ENCODE measurements at places on chromosomes 12 and 14. TPM values are rescaled to one million over a fixed set of nuclear protein-coding genes. Genes with fewer than 3 reads are reported as not detected.

- no peak for DNase-seq
These were observed 1025.4 kb upstream of the LRFN5 start for GRCh38 chr14:40581264-40581663.

DNA sequence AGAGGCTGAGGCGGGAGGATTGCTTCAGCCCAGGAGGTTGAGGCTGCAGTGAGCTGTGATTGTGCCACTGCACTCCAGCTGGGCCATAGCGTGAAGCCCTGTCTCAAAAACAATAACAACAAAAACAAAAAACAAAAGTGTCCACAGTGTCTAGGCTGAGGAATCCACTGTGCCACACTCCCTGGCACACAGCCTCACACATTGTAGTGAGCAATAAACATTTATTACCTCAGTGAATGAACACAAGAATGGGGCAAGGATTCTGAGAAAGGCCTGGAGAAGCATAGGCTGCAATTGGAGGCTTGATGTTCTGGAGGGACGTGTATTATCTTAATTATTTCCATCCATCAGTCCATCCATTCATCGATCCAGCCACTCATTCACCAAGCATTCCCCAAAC, 17.1 kb upstream of the P2RX7 start:
- DNase-seq, result no peak

DNA sequence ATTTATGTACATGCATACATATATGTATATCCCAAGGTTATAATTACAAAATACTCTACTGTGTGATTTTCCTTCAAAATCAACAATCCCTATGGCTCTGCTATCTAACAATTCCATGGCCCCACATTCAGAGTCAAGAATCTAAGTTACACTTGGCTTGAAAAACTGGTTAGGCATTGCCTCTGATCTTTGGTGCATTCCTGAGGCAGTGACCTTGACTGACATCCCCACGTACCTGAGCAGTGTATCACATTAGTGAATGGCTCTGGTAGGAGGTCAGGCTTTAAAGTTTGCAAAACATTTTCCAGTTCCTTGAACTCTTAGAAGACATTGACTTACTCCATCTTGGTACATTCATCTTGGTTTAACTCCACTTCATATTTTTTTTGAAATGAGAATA, 8.5 kb upstream of the STON2 start:
- DNase-seq, result no peak

- no peak for DNase-seq
These were observed 661.0 kb downstream of the RPS29 start for GRCh38 chr14:48925184-48925583.

GRCh38 chr14:34732802-34733201, 18.4 kb upstream of the CFL2 start:
- no peak for DNase-seq

GRCh38 chr14:98592611-98593170, 679.3 kb downstream of the BCL11B start:
- no peak for DNase-seq

- DNase-seq, result no peak
These were observed 830 bp upstream of the LPCAT3 start for GRCh38 chr12:7019043-7019569.

DNA sequence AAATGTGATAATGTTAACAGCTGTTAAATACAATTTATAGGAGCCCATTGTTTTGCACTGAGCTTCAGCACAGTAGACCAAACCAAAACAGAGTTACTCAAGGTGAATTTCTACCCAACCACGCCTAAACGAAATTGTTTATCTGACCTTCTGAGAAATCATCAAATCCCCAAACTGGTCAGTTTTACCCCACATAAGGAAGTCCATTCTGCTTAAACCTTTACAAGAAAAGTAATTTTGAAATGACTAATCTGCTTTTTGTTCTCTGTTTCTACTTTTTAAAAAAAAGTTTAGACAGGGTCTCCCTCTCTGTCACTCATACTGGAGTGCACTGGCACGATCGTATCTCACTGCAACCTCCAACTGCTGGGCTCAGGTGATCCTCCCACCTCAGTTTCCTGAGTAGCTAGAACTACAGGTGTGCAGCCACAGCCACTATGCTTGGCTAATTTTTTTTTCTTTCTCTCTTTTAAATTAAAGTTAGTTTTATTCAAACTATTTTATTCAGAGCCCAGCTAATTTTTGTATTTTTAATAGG, 1.4 kb upstream of the RNF10 start:
- DNase-seq, result no peak

GRCh38 chr14:20687362-20688166, 1.0 kb upstream of the ANG start:
- DNase-seq, result no peak

DNA sequence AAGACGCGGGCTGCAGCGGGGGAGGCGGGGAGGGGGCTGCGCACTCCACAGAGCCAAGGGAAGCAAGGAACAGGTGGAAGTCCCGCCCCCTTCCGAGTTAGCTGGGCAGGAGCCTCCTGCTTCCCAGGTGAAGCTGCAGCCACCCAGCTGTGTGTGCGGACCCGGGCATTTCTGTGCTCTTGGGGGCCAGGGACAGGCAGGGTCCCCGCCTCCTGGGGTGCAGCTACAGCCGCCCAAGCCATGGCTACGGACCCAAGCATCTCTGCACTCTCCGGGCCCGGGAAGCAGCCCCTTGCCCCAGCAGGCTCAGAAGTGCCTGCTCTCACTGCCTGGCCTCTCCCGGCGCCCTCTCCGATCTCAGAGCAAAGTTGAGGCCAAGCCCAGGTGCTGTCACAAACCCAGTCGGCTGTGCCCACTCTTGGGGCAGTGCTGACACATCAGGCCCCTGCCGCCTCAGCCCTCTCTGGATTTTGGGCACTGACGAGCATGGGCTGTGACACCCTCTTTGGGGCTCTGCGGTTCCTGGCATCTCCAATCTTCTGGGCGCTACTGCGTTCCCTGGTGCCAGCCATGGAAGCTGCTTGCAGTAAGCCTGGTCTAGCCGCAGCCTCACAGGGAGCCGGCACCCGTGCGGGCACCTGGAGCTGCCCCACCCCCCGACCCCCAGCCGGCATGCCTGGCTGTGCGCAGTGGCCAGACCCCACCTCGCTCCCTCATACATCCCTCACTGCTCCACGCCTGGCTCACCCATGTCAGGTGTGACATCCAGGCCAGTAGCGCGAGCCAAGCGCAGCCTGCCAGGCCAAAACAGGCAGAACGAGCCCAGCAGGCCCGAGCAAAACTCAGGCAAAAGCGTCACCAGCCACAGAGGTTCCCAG, 8.5 kb upstream of the MGAT4C start:
- peak; percentile 76 for DNase-seq

DNA sequence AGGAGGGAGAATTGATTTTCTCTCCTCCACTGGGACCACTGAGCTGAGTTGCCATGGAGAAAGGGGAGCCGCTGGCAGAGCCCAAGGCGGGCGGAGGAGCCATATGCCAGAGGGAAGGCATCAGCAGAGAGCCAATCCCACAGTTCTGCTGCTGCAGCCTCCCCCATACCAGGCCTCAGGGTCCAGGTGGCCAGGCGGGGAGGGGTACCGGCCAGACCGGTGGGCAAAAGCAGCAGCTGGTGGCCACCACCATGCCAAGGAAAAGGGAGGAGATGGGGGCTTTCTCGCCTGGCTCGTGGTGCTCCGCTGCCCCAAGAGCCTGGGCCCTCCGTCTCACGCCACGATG, 72.8 kb downstream of the PITPNM2 start:
- no peak for DNase-seq

GRCh38 chr14:89618811-89619551, 201.9 kb upstream of the FOXN3 start:
- peak; percentile 95 for DNase-seq

- DNase-seq, result no peak
These were observed 486.1 kb upstream of the TMEM132C start for GRCh38 chr12:127780881-127781280.

DNA sequence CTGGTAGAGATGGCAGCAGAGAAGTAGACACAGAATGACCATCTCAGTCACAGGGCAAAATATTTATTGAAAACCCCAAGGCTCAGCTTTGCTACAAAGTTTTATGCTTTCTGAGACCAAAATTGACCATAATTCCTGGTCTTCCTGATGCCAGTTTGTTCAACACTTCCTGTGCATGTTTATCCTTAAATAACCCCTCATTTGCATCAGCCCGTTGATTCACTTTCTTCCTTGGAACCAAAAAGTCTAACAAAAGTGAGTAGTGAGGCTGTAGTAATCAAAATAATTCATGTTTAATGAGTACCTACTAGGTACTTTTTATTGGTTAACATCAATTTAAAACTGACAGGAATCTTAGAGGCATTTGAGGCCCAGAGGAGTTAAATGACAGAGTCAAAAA, 51.7 kb downstream of the TRHDE start:
- DNase-seq, result no peak

DNA sequence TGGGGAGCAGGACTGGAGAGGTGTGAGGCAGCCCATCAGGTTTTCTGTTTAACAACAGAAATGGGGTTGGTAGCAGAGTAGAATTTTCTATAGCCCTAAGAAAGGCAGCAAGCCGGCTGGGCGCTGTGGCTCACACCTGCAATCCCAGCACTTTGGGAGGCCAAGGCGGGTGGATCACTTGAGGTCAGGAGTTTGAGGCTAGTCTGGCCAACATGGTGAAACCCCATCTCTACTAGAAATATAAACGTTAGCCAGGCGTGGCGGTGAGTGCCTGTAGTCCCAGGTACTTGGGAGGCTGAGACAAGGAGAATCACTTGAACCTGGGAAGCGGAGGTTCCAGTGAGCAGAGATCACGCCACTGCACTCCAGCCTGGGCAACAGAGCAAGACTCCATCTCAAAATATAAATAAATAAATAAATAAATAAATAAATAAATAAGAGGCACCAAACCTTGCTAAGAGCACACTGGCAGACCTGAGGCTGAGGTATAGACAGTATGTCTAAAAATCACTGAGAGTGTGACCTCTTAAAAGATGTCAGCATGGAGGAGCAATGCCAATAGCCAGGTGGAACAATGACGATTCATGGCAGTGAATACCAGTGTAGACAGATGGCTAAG, 115.6 kb downstream of the SLC38A4 start:
- no peak for DNase-seq

DNA sequence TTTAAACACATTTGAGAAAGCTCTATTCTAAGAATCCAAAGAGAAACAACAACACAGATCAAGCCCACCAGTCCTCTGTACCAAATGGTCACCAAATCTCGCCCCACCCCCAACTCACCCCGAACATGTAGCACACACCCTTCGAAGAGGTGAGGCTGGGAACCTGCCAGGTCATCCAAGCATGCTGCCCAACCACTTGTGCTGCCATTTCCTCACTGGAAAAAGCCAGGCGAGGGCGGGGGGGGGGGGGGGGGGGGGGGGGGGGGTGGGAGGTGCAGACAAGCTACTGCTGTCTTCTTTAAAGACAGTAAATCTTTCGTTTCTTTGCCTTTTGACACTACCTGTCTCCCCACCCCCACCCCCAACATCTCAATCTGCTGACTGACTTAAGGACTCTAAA, 59.9 kb downstream of the SETD3 start:
- peak; percentile 67 for DNase-seq

- DNase-seq, result peak; percentile 43
These were observed 116.7 kb downstream of the LMNTD1 start for GRCh38 chr12:25436206-25437030.

DNA sequence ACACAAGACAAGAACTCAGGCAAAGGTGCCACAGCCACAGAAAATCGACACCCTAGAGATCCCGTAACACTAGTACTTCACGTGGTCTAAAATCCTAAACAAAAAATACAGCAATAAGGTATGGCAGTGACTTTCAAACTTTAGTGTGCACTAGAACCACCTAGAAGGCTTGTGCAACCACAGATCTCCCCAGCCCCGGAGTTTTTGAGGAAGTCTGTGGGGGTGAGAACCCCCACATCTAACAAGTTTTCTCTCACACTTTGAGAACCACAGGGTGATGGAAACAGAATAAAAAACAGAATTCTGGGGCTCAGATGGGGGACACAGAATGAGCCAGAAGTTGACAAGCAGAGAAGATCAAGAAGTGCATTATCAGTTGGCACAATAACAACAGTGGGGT, 254.0 kb downstream of the ANO6 start:
- DNase-seq, result no peak

DNA sequence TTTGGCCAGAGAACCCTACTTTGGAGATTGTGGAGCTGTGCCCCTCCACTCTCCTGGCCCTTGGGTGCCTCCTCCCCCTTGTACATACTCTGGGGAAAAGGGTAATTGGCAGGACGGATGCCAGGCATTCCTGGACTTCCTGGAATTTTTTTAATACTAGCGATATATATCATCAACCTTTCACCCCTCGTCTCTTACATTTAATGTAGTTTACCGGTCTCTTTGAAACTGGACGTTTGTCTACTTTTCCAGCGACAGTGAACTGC, 767 bp upstream of the CRY1 start:
- DNase-seq, result no peak

DNA sequence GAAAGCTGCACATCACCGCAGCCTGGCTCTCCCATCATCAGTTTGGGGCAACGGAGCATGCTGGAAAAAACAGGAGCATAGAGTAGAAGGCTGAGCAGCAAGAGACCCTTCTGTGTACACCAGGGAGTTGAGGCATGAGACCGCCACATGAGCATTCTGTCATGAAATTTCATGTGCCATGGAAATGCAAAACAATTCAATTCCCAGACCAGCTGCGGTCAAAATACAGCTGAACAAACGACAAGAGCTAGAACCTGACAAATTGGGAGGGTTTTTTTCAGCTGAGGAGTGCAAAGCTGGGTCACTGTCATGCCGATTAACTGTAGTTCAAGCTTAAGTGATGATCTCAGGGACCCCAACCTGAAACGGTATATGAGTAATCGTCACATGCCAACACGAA, 37.1 kb downstream of the TMEM30B start:
- DNase-seq, result no peak

GRCh38 chr14:106691601-106692291, 1165.4 kb downstream of the TMEM121 start:
- no peak for DNase-seq

DNA sequence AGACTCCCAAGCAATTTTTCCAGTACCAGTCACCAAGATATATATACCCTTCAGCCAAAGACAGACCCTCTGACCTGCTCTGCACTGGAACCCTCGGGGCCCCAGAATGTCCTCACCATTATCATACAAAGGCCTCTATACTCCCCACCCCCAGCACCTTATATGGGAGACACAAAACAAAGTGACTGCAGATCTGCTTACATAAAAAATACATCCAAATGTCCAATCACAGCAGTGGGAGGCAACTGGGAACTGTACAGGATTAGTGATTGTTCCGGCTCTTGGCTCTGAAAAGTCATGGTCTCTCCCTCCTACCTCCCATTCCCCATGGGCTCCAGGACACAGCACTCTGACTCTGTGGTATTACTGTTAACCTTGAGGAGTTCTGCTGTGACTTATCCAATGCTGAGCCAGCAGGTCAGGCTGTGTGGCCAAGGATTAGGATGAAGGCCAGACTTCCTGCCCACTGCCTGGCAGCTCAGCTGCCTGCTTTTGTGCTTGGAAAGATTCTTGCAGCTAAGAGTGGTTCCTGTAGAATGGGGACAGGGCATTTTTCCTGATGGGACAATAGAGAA, 13.7 kb downstream of the OXA1L start:
- peak; percentile 4 for DNase-seq

The SUOX gene
- total RNA-seq, result 27.2 TPM

The SLC39A2 gene
- total RNA-seq, result not detected

The SMIM41 gene
- total RNA-seq, result not detected

The NOP9 gene
- 32.4 TPM for total RNA-seq

The OSBPL8 gene
- total RNA-seq, result 32.5 TPM

The KCNA1 gene
- total RNA-seq, result not detected

The HOXC10 gene
- not detected for total RNA-seq

The CD27 gene
- not detected for total RNA-seq

The TTC9 gene
- 12.1 TPM for total RNA-seq

The RHOJ gene
- total RNA-seq, result not detected

The OR10P1 gene
- not detected for total RNA-seq

Data from H7 (cell line).